ENCODE measurements at places on chromosomes 5 and 9.
A peak's percentile ranks its signal among the peaks of the same experiment; 100 is the strongest.

GRCh38 chr9:115877852-115878438, 275.6 kb upstream of the PAPPA start:
- no peak for DNase-seq

DNA sequence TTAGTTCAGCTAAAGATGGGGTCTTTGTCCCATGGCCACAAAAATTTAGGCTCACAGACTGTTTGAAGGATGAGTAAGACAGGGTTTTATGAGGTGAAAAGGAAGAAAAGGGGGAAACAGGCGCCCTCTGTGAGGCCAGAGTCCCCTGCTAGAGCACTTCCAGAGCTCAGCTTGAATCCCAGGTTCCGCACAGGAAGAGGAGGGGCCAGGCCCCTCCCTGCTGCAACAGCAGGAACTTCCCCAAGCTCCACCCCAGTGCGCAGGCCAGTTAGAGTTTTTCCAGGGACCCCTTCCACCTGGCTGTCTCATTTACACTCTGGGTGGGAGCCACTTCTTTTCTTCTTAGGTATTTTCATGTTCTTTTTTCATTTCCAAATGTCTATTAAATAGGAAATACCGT, 480.8 kb downstream of the PSAT1 start:
- DNase-seq = no peak

- DNase-seq = no peak
Observed at GRCh38 chr5:18526792-18527405, 892.6 kb downstream of the TAF11L14 start.

- DNase-seq = no peak
Observed at GRCh38 chr5:17379100-17379951, 118.7 kb upstream of the TAF11L2 start.

DNA sequence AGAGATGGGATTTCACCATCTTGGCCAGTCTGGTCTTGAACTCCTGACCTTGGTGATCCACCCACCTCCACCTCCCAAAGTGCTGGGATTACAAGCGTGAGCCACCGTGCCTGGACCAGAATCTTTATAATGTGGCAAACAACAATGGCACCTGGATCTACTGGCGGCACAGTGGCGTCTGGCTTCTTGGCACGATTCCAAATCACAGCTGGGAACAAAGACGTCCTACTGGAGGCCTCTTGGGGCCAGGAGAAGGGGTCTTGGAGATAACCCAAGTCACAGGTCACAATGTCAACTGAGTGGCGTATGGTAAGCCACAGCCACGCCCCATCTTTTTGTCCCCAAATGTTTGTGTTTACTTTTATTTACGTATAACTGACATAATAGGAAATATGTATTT, 77.8 kb upstream of the RAPGEF1 start:
- DNase-seq = no peak

DNA sequence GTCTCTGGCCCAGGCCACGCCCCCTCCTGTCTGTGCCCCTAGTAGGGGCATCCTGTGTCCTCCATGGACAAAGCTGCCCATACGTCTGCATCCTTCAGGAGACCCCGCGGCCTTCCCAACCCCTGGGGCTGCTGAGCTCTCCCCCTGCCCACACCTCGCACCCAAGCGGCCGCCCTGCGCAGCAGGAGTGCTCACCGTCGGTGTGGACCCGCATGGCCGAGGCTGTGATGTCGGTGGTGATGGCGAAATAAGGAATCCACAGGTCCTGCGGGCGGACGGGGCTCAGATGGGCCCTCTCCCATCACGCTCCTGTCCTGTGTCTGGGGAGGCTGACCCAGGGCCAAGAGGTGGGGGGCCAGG, 4.8 kb upstream of the NSMF start:
- no peak for DNase-seq

GRCh38 chr5:94746731-94747124, 128.3 kb downstream of the SLF1 start:
- no peak for DNase-seq

DNA sequence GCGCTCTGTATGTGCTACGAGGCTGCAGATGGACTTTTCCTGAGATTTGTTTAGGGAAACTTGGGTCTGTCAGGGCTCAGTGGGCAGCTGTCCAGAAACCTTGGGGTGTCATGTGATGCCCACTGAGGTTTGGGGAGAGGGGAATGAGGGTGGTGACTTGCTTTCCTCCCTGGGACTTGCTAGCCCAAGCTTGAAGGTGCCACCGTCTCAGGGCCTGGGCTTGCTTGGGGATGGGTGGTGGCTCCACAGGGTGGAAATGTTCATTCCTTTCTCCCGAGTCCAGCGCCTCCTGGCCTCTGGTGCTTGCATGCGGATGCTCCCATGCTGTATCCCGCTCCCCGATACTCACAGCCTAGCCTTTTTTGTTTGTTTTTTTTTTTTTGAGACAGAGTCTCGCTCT, 33.3 kb downstream of the ZNF618 start:
- no peak for DNase-seq

DNA sequence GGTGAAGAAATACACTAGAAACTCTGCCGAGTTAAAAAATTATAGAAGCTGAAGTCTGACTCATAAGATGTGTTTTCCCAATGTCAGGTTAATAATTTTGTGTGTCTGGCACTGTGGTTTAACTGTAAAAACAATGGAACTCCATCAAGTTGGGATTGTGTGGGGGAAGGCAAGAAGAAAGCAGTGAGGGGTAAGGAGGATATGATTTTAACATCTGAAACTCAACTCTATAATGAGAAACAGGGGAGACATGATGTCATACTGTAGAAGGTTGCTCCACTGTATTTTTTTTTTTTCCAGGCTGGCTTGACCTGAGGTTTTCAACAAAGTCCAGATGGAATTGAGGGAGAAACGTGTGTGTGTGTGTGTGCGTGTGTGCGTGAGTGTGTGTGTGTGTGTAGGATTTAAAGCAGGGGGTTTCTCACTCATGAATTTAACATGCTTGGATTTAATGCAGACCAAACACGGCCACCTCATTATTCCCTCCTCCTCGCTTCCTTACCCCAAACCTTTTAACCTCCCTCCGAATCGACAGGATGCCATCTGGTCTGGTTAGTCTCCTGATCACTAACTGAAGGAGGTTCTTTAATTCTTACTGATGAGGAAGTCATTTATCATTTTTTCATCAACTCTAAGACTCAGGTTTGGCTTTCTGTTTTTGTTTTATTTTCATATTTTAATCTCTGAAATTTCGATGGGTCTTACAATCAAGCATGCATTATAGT, 140.2 kb upstream of the LPAR1 start:
- no peak for DNase-seq

DNA sequence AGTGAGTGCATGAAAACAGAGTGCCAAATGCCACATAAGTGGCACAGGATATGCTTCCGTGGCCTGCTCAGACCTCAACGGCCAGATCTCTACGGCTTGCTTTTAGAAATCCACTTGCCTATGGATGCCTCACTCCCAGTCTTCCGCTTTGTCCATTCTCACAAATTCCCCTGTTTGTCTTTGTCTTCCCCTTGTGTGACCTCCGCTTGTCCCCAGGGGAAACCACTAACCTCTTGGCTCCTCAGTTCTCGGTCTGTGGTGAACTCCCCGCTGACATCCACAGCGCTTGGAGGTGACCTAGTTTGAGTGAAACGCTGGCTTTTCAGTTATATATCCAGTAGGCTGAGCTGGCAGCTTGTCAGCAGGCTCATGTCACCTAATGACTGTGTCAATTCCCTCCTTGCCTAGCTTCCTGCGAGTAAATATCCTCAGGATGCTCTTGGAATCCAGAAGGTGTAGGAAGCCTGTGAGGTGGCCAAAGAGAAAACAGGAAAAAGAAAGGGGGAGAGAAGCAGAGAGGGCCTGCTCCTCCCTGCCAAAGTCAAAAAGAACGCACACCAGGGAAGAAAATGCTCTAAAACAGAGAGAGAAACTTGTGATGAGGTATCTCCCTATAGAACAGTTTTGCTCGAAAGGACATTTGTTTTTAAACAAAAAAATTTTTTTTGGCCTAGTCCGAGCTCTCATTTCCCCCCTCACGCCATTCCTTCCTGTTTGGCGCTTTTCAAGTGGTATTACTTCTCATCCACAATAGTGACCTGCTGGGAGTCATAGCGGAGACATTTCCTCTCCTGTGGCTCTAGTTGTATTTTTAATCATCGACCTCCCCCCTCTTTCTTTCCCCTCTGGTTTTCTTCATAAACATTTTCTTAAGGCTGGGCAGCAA, 101.6 kb upstream of the SPRY4 start:
- DNase-seq = peak; percentile 50

- DNase-seq = no peak
Observed at GRCh38 chr5:97067296-97067850, 75.0 kb downstream of the LIX1 start.

GRCh38 chr5:471750-472058, 28.7 kb downstream of the EXOC3 start:
- DNase-seq = peak; percentile 10

DNA sequence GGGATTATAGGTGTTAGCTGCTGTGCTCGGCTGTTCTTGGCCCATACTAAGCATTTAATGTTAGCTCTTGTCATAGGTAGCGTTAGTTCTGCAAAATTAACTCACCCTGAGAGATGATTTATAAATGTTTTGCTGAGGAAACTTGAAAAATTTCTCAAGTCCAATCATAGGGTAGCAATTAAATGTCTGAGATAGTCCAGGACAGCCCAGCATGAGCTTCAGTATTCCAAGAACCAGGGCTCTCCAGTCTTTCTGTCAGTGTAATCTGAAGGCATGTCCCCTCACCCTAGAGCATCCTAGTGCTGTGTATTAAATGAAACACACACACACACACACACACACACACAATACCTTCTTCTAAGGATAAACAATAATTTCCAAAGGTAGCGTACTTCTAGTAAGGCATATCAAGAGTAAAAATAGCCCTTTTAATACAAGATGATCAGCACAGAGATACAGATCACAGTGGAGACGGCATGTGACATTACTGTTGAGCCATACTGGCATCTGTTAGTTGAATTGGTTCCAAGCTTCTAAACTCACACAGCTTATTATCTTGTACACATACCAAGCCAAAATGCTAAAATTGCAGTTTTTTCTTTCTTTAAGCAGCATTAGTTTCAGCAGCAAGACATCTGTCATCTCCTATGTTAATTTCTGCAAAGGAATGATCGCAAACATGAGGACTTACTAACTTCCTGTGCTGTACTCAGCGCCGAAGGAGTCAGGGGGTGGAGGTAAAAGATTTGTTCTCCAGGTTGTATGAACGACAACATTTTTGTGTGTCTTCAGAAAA, 46.3 kb upstream of the JMY start:
- no peak for DNase-seq

- DNase-seq = no peak
Observed at GRCh38 chr5:97063251-97063650, 79.2 kb downstream of the LIX1 start.

GRCh38 chr9:107437716-107438115, 51.9 kb downstream of the KLF4 start:
- no peak for DNase-seq

- no peak for DNase-seq
Observed at GRCh38 chr5:133154274-133155075, 102.7 kb downstream of the HSPA4 start.

- DNase-seq = no peak
Observed at GRCh38 chr5:93595420-93596147, 12.6 kb downstream of the NR2F1 start.

GRCh38 chr9:125532812-125533594, 174.0 kb downstream of the MAPKAP1 start:
- DNase-seq = no peak

DNA sequence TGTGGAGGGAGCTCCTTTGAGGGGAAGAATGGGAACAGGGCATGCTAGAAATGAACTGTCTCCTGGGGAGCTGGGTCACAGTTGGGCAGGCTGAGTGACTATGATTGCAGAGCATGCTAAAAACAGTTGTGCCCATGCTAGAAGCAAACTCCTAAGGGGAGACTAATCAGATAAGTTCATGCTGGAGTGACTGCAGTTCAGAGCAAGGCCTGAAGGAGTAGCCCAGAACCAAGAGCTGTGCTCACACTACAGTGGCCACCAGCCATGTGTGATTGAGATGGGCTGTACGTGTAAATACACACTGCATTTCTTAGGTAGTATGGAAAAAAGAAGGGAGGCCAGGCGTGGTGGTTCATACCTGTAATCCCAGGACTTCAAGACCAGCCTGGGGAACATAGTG, 10.3 kb upstream of the AK1 start:
- no peak for DNase-seq

- DNase-seq = no peak
Observed at GRCh38 chr9:125807079-125807478, 59.9 kb downstream of the PBX3 start.

DNA sequence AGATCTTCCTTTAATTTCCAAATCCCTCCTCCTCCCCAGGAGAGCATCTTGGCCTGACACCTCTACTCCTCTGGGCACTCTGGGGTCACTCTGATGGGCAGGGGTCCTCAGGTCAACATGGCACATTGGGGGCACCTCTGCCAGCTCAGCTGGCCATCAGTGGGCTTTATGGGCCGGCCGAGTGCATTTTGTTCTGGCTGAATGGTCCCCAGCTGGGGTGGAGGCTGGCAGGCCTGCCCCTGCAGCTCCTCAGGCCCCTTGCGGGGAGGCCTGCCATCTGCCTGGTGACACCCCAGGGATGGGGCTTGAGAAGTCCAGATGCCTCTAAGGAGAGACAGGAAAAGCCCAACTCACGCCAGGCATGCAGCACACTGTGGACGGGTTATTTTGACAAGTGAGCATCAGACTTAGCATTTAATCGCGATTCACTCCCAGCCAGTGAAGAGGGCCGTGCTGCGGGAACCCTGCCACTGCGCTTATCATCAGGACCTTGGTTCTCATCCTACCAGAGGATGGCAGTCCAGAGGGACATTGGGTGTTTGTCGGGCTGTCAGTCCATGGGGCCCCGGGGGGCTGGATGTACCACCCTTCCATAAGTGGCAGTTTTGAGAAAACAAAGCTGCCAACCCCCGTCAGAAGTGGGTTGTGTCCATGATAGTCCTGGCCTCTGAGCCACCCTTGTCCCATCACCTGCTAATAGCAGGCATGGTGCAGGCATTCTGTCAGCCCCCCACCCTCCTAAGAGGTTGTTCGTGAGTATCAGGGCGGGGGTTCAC, 21.7 kb downstream of the PHF2 start:
- no peak for DNase-seq

GRCh38 chr5:355379-355935, 33.9 kb downstream of the AHRR start:
- no peak for DNase-seq

DNA sequence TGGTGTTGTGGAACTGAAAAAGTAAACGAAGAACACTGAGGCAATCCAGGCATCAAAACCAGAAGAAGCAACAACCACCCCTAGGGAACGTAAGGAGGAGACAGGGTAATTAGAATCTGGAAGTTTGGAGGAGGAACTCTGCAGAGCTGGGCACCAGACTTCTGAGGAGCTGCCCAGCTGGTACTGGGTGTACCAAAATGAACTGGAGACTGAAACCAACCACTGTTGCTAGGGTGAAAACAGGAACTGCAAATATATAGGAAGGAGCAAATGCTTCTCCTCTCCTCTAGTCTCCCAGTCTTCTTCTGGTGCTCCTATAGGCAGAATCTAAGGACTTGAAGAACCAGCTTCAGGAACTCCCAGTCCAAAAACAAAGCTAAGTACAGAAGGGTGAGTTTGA, 189.8 kb downstream of the ELAVL2 start:
- DNase-seq = no peak

- DNase-seq = no peak
Observed at GRCh38 chr9:105273731-105274130, 29.3 kb downstream of the SLC44A1 start.
